ENCODE measurements at places on chromosomes 1 and 21.

DNA sequence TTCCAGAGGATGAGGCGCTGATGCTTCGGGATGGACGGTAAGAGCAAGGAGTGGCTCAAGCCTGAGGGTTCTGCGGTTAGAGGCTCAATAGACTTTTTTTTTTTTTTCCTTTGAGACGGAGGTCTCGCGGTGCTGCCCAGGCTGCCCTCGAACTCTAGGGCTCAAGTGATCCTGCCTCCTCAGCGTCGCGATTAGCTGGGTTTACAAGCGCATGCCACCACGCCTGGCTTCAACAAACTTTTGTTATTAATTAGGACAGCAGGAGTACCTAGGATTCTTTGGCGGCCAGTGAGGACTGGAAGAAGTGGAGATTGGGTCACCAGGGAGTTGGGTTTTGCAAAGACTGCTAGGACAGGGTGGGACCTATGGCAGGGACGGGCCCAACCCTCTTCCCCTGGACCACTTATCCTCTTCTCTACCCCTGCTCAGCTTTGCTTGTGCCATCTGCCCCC, 587 bp downstream of the SCNM1 start:
- no peak for DNase-seq

- no peak for DNase-seq
Measured at GRCh38 chr1:218659911-218660677, 315.0 kb downstream of the TGFB2 start.

DNA sequence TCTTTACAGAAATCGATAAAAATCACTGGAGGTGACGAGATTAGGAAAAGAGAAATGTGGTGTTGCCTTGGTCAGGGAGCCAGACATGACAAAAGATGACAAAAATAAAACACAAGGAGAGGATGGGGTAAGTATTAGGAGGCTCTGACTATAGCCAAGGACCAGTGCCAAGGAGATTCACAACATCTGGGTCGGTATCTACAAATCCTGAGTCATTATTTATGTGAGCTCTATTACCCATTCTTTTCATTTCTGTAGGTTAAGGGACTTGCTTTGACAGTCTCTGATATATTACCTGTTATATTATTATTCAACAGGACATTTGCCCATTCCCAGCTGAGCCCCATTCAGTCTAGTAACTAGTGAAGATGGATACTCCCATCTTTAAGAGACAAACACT, 120.8 kb downstream of the TYW3 start:
- no peak for DNase-seq

DNA sequence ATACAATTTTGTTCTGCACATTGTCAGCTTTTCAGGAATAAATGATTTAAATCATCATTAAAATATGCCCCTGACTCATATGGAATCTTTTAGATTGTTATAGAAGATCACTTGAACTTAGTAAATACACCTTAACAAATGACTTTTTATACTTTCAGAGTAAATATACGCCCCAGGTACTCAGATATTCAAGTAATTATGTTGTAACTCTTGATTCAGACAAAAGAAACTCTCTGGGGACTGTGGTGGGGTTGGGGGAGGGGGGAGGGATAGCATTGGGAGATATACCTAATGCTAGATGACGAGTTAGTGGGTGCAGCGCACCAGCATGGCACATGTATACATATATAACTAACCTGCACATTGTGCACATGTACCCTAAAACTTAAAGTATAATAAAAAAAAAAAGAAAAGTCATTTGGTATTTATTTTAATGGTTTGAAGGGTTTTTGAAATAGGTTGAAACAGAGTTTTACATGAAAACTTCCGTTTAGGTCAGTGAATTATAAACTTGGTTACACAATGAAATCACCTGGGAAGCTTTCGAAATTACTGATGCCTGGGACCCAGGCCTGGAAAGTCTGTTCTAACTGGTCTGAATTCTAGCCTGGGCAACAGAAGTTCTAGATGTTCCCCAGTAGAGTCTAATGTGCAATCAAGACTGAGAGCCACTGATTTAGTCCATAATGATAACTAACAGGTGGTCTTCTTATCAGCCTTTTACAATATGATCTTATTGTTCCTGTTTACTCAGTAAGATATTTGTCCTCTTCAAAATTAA, 320.5 kb upstream of the NR5A2 start:
- DNase-seq: no peak

GRCh38 chr1:180617774-180618395, 13.9 kb upstream of the XPR1 start:
- DNase-seq: no peak

DNA sequence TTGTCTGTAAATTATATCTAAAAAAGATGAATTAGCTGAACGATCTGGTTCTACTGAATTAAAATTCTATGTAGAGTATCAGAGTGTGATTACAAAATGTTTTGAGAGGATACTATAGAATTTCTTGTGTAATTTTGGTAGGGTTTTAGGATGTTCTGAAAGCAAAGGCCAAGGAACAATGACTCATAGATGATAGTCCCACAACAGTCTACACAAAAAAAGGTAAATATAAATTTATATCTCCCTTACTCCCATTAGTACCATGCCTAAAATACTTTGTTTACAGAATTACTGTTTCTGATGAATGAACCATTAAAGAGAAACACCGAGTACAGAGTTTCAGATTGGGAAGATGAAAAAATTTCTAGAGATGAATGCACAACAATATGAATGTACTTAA, 9.5 kb downstream of the EDEM3 start:
- DNase-seq: no peak

GRCh38 chr1:94325377-94326302, 88.3 kb upstream of the ARHGAP29 start:
- no peak for DNase-seq

DNA sequence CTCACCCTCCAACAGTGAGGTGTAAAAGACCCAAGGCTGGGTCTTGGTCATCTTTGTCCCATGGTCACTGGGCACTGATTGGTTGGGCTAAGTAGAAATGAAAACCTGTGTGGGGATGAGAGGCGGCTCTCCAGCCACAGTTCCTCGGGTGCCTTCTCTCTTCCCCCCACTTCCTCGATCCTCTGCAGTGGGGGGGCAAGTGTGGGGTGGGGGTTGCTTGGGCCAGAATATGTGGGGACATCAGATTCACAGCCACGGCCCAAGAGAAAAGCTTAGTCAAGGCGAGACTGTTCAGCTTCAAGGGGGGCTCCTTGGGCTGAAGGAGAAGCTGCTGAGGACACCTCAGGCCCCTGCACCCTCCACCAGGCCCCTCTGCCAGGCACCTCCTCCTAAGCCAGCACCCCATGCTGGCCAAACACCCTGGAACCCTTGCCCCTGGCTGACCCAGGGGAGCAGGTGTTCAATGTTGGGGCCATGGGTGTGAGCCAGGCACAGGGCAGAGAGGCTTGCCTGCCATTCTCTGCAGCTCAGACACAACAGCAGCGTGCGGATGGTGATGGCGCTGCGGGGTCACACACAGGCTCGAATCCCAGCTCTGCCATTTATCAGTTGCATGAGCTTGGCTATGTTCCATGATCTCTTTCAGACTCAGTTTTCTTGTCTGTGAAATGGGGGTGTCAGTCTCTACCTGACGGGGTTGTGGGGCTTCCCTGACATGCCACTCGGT, 21.0 kb upstream of the TNFRSF1B start:
- no peak for DNase-seq

GRCh38 chr1:165452336-165453130, 7.6 kb upstream of the RXRG start:
- no peak for DNase-seq

DNA sequence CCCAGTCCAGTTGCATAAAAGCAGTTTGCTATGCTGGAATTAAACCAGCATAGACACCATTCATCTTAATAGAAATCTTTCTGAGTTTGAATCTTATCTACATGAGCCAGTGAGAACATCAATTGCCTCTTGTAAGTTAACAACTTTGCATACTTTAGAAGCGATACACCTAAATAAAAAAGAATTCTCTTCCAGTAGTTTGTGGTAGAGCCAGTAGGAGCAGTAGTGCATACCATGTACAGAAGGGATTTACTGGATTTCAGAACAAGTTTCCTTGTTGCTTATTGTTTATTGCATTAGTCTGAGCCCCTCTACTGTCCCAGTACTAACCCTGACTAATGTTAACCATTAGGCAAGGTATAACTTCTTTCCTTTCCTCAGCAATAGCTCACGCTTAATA, 313.1 kb downstream of the TGFB2 start:
- DNase-seq: no peak

DNA sequence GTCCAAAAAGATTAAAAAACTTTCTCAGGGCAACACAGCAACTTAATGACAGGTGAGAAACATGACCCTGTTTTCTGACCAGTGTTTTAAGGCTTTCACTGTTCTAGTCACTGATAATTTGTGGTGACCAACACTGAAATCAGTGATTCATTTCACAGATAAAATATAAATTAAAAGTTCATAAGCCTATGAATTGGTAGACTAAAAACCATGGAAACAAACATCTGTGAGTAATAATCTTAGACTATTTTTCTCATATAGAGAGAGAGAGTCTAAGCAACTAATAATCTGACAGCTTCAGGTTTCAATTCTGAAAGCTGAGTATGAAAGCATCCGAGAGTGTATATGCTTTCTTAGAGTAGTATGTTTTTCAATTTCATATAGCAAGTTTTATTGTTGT, 536.9 kb downstream of the ADGRL2 start:
- DNase-seq: no peak

- DNase-seq: no peak
Measured at GRCh38 chr1:240765732-240766363, 153.9 kb upstream of the GREM2 start.

DNA sequence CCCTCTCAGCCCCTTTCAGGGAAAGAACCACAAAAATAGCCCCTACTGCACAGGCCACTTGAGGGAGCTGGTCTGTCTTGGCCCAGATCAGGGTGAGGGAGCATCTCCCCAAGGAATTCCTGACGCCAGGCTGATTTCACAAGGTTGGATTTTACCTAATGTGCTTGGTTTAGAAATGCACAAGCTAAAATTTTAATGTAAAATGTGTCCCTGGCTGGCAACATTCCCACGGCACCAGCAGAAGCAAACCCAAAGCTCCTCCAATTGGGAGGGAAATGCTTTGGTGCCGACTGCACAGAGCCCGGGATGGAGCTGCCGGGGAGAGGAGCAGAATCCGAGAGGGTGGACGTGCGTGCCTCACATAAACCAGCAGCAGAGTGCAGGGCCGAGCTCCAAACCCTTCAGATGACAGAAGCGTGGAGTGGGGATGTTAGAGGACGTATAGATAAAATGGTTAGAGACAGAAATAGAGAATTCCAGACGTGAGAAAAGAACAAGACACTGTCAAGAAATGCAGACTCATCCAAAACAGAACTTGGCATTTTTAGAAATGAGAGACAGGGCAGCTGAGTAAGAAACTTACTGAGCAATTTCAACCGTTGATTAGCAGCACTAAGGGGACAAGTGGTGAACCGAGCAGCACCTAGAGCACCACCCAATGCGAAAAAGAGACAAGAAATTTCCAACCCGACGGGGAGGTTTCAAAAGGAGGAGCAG, 41.6 kb upstream of the TMEM52 start:
- no peak for DNase-seq

DNA sequence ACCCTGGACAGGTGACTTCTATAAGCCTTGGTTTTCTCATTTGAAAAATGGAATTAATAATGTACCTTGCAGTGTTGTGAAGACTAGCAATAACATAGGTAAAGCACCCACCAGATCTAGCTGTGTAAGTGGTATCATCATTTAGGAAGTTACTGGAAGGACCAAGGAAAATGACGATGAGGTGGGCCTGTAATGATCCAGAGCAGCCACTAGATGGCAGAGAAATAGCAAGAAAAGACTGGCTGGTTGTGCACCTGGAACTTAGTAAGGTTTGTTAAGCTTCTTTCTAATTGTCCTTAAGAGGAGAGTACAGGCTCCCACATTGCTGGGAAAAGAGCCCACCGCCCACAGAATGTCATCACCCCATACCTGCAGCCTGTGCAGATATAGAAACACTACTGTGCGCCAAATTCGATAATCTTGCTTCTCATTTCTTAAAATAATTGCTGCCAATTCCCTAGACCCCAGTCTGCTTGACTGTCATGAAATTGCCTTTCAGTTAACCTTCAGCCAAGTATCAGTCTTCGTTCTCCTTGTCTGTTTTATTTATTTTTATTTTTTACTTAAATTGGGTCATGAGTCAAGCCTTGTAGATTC, 37.2 kb downstream of the WNT4 start:
- DNase-seq: peak; percentile 22

- DNase-seq: no peak
Measured at GRCh38 chr1:152227310-152227928, 3.4 kb upstream of the HRNR start.

- DNase-seq: no peak
Measured at GRCh38 chr1:64308866-64309265, 105.4 kb downstream of the UBE2U start.

GRCh38 chr1:245987219-245987545, 519.9 kb downstream of the SMYD3 start:
- no peak for DNase-seq

- no peak for DNase-seq
Measured at GRCh38 chr1:39562886-39563285, 13.7 kb downstream of the PABPC4 start.

- DNase-seq: no peak
Measured at GRCh38 chr1:156767879-156768604, 707 bp downstream of the PRCC start.

DNA sequence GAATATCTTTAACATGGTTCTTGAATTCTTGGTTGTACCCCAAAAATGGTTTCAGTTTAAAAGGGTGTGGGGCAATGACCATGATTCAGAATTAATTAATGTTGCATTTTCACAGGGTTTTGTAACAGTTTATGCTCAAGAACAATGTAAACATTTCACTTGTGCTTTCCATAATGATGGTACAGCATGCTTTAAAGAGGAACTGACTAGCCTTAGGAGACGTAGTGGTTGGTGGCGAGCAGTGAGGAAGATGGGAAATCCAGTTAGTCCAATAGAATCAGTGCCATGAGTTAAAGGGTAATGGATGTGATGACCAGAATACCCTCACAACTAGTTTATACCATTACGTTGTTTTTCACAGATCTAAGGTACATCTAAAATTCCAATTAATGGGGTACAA, 138.0 kb downstream of the HS2ST1 start:
- no peak for DNase-seq

DNA sequence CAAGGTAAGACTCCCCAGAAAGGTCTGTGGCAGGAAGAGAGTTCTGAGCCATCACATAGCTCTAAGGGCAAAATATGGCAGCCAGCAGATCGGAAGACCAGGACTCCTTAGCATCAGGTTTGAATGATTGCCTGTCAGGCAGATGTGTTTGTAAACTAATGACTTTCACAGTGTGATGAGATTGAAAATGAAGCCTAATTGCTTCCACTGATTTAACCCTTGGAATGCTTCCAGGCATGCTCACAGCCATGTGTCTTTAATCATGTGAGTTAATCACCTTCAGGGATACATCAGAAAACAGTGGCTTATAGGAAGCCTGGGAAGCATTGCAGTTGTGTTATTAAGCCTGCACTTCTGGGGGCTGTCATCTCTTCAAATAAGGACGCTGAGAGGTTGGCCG, 82.8 kb downstream of the LRRC53 start:
- no peak for DNase-seq
